ENCODE measurements at places on chromosomes 3 and 15.

DNA sequence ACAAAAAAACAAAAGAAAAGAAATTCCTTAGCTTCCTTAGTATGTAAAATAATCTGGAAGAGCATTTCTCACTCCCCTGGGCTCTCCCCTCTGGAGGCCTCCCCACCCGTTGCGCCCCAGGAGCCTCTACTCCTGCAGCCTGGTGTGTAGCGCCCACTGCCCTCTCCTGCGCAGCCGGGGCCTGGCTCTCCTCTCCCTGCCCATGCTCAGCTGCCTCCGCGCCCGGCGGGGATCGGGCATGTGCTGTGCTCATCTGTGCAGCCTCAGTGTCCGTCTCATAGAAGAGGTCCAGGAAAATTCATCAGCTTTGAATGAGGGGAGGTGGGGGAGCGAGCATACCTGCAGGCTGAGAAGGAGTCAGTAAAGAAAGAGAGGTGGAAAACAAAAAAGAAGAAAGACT lies 203.9 kb downstream of the ATP10A start:
- no peak for DNase-seq

GRCh38 chr15:69087366-69087976 lies 73.0 kb upstream of the GLCE start:
- DNase-seq, result no peak

DNA sequence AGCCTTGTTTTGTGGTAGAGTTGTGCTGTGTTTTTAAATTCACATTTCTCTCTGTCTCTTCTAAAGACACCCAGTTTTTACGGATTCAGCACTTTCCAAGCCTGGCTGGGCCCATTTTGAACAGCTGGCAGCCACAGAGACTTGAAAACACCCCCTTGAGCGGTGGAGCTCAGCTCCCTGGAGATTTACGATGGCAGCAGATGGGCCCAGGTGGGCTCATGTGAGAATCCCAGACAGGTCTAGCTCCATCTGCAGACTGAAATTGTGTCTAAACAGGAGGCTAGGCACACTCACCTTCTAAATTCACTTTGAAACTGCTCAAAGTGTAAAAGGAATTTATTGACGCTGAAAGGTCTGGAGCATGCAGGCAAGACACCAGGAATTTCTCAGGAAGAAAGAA lies 232.0 kb upstream of the HES1 start:
- DNase-seq, result no peak

- DNase-seq, result no peak
These were observed 61.9 kb downstream of the ZNF609 start for GRCh38 chr15:64522226-64522823.

- DNase-seq, result no peak
These were observed 56.0 kb downstream of the PDE8A start for GRCh38 chr15:85037641-85038040.

GRCh38 chr3:133368371-133369067 lies 31.3 kb upstream of the BFSP2 start:
- DNase-seq, result no peak

GRCh38 chr3:155088706-155089345 lies 8.7 kb downstream of the MME start:
- DNase-seq, result no peak

- no peak for DNase-seq
These were observed 9.1 kb upstream of the GNAI2 start for GRCh38 chr3:50226888-50227389.

DNA sequence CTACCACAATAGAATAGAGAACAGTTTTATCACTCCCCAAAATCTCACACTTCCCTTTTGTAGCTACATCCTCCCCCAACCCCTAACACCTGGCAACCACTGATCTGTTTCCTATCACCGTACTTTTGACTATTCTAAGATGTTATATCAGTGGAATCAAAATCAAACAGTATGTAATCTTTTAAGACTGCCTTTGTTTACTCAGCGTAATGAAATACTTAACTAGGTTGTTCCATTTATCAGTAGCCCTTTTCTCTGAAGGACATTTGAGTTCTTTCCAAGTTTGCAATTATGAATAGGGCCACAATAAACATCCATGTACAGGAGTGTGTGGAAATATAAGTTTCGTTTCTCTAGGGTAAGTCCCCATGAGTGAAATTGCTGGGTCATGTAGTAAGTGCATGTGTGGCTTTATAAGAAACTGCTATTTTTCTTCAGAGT lies 372.3 kb downstream of the SV2B start:
- no peak for DNase-seq

DNA sequence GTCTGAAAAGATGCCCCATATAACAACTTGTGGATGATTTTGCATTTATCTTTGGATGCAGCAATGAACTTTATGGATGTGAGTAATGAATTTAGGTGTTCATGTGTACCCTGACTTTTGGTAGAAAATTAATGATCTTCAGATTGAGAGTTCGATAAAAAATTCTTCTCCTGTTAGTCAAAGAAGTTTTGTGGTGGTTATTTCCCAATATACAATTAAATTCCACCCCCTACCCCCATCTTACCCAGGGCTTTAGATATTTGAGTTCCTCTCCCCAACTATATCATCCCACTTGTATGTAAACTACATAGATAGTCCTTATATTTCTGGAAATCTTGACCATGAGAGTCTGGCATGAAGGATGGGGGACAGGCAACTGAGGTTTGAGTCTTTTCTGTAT lies 126.1 kb upstream of the ALDH1A3 start:
- DNase-seq, result no peak

GRCh38 chr3:136929977-136930670 lies 27.7 kb upstream of the IL20RB start:
- DNase-seq, result no peak

GRCh38 chr15:77456746-77457145 lies 36.1 kb downstream of the HMG20A start:
- no peak for DNase-seq

DNA sequence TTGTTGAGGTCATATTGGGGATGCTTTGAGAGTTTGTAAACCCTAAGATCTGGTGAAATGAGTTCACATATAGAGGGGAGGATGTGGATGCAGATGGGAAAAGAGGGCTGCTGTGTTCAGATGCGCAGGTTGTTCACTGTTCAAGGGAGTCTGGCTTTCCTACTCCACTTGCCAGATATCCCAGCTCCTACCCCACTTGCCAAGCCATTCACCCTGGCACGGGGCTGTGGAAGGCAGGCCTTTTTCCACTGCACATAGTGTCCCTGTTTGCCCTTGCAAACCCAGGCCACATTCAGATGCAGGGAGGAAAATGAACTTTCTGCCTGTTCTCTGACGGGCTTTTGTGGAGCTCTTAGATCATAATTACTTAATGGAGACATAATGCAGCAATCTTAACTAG lies 29.0 kb downstream of the CRABP1 start:
- DNase-seq, result no peak

GRCh38 chr3:125165948-125166553 lies 46.5 kb downstream of the SLC12A8 start:
- DNase-seq, result no peak

DNA sequence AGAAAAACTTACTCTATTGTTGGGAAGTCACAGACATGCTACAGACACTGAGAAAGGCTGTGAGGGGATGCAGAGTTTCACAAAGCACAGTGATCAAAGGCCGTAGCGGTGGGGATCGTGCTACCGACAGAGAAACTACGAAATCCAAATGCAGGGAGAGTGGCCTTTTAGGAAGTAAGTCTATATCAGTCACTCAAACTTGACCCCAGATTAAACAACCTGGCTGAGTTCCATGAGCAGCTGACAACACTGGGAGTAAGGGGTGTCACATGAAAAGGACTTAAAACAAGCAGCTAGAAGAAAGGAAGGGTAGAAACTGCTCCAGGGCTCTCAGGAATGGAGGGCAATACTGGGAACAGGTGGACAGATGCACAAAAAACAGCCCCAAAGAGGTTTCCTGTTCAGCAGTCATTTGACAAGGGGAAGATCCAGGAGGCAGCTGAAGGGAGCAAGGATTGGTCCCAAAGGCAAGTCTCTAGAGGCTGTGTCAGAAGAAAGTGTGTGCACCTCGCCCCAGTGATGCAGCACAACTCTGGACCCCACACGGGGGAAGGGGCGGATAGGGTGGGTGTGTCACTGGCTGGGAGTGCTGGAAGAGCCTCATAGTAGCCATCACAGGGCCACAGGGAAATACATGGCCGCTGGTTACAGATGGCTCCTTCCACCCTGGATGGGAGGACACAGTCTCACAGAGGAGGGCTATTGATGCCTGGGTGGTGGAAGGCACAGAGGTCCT lies 20.3 kb upstream of the HDAC11 start:
- no peak for DNase-seq

- DNase-seq, result no peak
These were observed 2.2 kb upstream of the UCN2 start for GRCh38 chr3:48565591-48566400.

DNA sequence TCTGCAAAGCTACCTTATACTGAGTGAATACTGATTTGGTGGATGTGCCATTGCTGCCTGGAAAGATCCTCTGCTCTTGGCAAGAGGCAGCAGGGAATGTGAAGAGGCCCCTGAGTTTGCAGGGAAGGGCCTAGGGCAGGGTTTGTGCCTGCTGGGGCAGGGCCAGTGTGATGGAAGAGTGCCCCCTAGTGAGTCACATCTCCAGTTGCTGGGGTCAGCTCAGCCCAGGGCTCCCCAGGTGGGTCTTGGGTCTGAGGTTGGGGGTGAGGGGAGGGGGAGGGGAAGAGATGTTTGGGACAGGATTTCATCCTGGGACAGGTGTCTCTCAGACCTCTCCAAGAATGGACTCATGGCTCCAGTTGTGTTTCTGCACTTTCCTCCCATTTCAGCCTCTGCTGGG lies 4.1 kb upstream of the AMOTL2 start:
- DNase-seq, result no peak

DNA sequence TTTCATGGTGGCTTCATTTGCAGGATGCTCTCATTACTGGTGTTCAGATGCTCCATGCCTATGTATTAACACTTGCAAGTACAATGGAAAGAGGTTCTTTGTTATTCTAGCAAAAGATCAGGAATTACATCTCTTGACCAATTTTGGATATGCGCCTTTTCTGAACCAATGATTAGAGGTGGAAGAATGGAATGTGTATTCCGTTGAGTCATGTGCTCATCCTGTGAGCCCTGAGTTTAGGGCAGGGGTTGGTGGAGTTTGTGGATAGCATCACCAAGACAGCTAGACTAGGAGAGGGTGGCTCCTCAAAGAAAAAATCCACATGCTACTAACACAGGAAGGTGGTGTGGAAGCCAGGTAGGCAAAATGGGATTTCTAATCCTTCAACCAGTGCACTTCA lies 80.7 kb upstream of the SLC25A26 start:
- DNase-seq, result no peak

DNA sequence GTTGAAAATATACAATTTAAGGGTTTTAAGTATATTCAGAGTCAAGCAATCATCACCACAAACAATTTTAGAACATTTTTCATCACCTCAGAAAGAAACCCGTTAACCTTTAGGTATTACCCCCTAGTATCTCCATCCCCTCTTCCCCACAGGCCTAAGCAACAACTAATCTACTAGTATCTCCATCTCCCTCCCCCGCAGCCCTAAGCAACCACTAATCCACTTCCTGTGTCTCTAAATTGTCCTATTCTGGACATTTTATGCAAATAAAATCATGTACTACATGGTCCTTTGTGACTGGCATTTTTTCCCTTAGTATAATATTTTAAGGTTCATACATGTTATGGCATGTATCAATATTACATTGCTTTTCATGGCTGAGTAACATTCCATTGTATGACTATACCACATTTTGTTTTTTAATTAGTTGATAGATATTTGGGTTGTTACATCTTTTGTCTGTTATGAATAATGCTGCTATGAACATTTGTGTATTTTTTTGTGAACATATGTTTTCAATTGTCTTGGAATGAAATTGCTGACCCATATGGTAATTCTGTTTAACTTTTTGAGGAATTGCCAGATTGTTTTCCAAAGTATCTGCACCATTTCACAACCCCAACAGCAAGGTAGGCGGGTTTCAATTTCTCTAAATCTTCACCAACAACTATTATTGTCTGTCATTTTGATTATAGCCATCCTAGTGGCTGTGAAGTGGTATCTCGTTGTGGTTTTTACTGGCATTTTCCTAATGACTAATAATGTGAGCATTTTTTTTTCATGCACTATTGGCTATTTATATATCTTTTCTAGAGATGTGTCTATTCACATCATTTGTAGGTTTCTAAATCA lies 215.6 kb upstream of the CD96 start:
- DNase-seq, result no peak

DNA sequence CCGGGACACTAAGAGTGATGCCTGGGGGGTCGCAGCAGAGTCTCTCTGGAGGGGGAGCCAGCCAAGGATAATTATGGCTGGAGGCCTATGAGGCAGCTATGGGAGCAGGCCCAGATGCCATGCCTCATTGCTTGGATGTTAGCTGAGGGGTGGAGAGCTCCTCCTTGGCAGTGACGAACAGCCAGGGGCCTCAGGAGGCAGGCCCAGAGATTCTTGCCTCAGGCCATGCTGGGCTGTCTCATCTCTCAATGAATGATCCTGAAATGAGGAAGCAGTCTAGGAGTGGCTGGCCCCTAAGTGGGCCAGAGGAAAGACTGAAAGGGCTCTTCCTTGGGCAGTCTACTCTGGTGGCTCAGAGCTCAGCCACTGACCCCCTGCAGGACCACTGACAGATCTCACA lies 21.3 kb downstream of the KIF9 start:
- no peak for DNase-seq

Measured in activated CD4-positive, CD25-positive, alpha-beta regulatory T cell treated with anti-CD3 and anti-CD28 coated beads, Interleukin-2, amount 50 U/mL, for 16 hours (primary cell).